GM23338 (cell line): ENCODE measurements at places on chromosomes 7 and 10. TPM values are rescaled to one million over a fixed set of nuclear protein-coding genes. Genes with fewer than 3 reads are reported as not detected.

Gene TFR2
- 4.2 and 5.6 TPM in 2 replicates for total RNA-seq

Gene DENND2A
- total RNA-seq, result 5.6 and 10.0 TPM in 2 replicates

Gene FBXL13
- total RNA-seq, result 2.5 and 6.0 TPM in 2 replicates

Gene GTPBP4
- total RNA-seq, result 48.7 and 56.5 TPM in 2 replicates

Gene TMEM213
- 0.08 TPM in 1 of 2 replicates, not detected in the other for total RNA-seq

DNA sequence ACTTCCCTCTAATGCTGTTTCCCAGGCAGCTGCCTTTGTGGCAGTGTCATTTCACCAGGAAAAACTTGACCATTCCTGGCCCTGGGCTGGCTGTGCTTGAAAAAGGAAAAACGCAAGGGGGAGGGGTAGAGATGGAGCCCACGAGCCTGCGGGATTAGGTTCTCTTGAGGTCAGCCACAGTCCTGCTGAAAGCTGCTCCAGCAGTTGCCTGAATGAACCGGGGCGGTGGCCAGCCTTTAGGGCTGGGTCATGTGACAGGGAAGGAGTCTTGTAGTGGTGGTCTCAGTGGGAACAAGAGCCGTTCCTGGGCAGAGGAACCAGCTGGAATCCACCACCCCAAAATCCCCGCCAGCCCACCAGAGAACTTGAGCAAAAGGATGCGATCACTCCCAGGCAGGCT, 51.2 kb upstream of the LRRC4 start:
- DNase-seq, result no peak

GRCh38 chr10:19250546-19250945, 201.9 kb downstream of the MALRD1 start:
- no peak for DNase-seq

GRCh38 chr10:5744849-5745248, 60.2 kb downstream of the TASOR2 start:
- no peak for DNase-seq

DNA sequence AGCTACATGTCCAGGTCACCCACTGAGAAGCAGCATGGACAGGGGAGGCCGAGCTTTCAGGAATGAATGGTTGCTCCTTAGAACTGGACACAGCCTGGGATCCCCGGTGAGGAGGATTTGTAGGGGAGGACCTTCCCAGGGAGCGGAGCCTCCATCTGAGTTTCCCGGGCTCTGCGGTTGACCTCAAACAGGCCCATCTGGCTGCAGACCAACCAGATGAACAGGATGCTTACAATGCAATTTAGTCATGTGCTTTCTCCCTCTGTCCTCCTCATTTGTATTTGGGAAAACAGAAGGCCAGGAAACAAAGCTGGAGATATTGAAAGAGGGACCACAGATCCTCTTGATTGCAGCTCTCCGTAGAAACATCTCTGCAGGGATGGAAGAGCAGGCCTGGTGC, 104.8 kb downstream of the EMX2 start:
- no peak for DNase-seq

DNA sequence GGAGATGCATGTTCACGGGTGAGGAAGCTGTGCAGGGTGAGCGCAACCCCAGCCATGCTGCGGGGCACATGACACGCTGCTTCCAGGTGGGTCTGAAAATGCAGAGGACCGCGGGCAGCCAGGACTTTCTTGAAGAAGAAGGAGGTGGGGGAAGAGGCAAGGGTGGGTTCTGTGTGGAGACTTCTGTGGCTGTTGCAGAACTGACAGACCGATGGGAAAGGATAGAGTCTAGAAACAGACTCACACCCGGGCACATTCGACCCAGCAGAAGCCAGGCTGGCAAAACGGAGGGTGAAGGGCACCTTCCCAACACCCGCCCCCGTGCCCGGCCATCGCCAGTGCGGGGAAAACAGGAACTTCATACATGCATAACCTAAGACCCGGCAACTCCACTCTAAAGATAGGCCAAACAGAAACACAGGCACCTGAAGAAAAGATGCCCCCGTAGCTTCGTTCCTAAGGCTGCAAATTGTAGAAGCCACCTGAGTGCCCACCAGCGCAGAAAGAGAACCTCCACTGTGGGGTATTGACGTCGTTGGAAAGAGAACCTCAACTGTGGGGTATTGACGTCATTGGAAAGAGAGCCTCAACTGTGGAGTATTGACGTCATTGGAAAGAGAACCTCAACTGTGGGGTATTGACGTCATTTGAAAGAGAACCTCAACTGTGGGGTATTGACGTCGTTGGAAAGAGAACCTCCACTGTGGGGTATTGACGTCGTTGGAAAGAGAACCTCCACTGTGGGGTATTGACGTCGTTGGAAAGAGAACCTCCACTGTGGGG, 4.8 kb upstream of the KNDC1 start:
- no peak for DNase-seq

DNA sequence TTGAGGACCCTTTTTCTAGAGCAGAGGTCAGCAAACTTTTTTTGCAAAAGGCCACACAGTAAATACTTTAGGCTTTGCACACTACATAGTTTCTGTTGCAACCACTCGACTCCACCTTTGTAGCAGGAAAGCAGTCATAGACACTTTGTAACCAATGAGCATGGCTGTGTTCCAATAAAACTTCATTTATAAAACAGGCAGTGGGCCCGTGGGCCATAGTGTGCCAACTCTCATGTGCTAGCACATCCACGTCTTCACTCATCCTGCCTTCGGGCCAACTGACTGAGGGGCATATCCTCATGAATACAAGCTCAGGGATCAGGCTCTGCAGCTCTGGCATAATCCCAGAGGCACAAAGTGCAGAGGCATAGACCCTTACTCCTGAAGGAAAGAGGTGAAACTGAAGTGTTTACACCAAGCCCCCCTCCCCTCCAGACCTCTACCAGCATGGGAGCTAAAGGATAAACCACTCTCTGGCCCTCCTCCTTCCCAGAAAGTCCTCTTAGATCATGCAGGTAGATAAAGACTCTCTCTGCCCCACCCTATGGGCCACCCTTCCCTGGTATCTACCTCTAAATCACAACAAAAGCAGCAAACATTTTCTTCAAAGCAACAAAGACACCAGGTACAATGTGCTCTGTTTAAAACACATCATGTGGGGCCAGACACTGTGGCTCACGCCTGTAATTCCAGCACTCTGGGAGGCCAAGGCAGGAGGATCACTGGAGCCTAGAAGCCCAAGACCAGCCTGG, 71.0 kb downstream of the DLG5 start:
- no peak for DNase-seq

- peak; percentile 69 for DNase-seq
Observed at GRCh38 chr10:50216894-50217293, 34.4 kb downstream of the ASAH2 start.

DNA sequence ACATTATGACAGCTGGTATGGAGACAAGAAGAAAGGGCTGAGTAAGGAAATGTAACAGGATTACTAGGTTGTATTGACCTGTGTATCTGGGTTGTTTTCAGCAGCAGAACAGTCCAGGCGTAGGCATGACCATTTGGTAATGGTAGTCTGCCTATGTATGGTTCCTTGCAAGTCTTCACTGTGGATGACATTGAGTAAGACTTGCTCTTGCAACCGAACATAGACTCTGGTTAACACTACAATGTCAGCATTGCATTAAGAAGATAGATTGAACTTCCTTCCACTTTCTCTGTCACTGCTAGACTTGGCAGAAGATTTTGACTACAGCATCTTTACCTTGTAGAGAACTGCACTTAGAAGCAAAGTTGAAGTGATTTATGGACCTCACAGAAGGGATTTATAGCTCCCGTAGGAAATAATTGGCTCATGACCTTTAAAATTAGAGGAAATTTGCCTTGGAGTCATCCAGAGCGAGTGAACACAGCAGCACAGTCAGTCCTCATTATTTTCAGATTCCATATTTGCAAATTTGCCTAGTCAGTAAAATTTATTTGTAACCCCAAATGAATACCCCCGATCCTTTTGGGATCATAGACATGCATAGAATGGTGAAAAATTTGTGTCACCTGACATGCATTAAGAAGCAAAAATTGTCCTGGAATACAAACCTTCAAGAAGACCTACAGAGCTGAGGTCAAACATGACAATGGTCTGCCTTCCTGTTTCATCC, 79.6 kb upstream of the STRIP2 start:
- no peak for DNase-seq

DNA sequence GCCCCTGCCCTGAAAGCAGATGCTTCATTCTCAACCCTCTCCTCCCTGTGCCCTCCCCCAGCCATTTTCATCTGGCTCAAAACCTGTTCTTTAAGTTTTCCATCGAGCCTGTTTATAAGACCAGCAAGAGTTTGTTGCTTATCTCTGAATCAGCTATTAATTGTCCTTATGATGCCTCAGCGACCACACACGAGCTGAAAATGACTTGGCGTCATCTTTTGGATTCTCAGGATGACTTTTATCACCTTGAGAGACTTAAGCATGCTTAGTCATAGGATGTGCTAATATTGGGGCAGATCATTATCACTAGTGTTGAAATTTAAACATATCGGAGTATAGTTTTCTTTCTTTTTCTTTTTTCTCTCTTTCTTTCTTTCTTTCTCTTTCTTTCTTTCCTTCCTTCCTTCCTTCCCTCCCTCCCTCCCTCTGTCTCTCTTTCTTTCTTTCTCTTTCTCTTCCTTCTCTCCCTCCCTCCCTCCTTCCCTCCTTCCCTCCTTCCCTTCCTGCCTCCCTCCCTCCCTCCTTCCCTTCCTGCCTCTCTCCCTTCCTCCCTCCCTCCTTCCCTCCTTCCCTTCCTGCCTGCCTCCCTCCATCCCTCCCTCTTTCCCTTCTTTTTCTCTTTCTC, 184.5 kb downstream of the PHTF2 start:
- no peak for DNase-seq

DNA sequence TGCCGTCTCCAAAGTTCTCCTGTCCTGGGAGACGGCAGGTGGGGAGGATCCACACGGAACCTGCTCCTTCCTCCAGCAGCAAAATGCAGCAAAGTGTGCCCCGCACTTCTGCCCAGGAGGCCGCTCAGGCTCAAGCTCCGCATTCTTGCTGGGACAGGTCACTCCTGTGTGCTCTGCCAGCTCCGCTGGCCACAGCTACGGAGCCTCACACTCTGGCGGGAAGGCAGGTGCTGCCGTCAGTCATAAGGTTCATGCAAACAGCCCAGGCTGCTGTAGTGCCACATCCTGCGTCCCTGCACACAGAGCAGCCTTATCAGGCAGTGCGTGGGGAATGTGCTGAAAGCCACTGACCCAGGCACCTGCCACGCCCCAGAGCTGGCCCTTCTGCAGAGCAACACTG, 22.4 kb downstream of the ADGRA1 start:
- no peak for DNase-seq

DNA sequence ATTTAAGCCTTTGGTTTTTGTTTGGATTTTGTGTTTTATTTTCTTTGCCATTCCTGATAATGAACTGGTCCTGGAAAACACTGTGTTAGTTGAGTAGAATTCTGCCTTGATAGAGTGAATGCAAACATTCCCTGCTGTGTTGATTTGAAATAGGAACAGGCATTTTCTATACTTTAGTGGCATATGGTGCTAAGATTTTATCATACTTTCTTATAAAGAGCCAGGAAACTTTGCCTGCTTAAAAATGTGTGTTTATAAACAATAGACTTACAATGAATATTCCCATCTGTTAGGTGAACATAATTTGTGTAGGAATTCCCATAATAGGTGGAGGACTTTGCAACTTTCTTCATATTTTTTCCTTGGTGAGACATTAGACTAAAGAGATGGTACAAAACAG, 333.3 kb downstream of the SDK1 start:
- DNase-seq, result no peak

GRCh38 chr10:70053218-70053840, 683 bp downstream of the MACROH2A2 start:
- DNase-seq, result peak; percentile 70

DNA sequence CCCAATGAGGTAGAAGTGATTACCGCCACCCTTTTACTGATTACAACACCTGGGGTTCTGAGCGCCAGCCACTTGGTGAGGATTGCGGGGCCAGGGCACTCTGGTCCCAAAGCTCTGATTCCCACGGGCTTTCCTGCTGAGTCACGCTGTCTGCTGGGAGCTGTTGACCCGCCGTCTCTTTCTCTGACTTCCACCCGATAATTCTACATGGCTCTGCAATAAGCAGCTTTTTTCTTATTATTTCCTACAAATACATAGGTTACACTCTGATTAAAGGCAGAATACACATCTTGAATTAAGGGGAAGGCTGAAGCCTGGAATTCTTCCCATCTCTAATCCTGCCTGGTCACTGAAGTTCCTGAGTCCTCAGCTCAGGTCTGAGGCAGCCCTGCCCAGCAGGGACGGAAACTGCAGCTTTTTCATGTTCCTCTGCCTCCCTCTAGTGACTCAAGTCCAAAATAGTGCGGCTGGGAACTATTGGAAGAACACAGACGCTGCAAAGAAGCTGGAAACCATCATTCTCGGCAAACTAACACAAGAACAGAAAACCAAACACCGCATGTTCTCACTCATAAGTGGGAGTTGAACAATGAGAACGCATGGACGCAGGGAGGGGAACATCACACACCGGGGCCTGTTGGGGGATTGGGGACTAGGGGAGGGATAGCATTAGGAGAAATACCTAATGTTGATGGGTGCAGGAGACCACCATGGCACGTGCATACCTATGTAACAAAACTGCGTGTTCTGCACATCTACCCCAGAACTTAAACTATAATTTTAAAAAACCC, 178.3 kb downstream of the PRKCQ start:
- peak; percentile 97 for DNase-seq

DNA sequence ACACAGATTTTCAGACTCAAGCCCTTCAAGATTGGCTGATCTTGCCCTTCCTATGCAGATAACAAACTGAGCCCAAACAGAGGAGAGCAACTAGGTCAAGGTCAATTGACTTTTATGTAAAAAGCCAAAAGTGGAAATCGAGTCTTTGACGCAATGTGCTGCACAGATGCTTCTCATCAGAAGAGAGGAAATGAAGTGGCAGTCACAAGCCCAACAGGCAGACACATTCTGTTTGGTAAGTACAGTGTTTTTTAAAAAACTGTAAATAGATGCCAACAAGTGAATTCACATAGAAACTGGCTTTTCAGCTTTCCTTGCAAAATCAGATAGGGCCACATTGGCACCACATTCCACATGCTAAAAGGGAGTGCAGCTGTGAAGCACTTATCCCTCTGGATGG, 606.6 kb downstream of the KCNMA1 start:
- no peak for DNase-seq

DNA sequence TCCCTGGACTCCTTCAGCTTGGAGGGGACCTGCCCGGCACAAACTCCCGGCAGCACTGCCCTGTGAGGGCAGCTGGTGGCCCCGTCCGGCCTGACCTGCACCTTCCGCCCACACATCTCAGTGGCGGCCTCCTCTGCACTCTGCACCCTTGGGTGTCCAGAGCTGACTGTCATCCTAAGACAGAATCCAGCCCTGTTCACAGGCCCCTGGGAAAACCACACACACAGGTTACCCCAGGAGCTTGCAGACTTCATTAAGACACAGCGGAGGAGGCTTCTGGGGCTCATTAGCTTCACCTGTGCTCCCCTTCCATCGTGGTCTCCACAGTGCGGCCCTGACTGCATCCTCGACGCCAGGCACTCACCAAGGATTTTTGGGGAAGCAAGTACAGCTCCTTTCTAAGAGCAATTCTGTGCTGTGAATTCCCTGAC, 51.5 kb upstream of the SHH start:
- no peak for DNase-seq

GRCh38 chr7:156918635-156919034, 25.7 kb upstream of the LMBR1 start:
- DNase-seq, result no peak

- DNase-seq, result no peak
Observed at GRCh38 chr7:122736183-122736582, 33.5 kb upstream of the RNF148 start.
